ENCODE measurements at places on chromosomes 5 and 9.

DNA sequence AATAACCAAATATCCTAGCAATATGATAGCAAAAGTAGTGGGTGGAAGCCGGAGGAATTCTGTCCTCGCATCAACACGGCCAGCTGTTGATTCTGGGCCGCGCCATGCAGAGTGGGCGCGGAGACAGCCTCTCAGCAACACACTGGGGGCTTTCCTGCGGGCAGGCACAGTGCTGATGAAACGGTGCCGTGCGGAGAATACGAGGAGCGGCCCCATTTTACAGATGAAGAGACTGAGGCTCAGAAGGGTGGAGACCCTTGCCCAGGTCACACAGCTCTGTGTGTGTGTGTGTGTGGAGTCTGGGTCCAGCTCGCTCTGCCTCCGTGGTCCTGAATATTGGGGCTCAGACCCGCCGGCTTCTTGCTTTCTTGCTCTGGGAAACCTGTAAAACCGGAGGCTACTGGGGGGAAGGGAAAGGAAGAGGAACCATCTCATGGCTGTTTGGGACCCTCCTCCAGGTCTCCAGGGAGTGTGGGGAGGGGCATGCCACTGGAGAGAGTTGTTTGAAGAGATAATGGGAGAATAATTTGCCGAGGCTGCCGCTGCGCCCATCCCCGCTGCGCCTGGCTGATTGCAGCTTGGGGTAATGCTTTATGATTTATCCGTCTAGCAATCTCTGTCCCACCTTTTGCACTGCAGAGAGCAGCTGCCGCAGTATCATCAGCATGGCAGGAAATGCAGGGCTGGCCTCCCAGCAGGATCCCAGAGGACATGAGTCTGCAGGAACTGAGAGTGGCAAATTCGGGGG, 36.6 kb downstream of the NCS1 start:
- H3K4me3 ChIP-seq = no peak overlapping the region
- no peaks in the 10 kb centered on the region for H3K4me1 ChIP-seq
- no peaks in the 10 kb centered on the region for H3K36me3 ChIP-seq
- H3K27ac ChIP-seq = no peak overlapping the region
- H3K27me3 ChIP-seq = no peaks in the 10 kb centered on the region
- DNase-seq = no peak

- no peak overlapping the region for H3K27ac ChIP-seq
- H3K4me1 ChIP-seq = no peaks in the 10 kb centered on the region
- no peak overlapping the region for H3K4me3 ChIP-seq
- DNase-seq = no peak
- no peaks in the 10 kb centered on the region for H3K27me3 ChIP-seq
- no peaks in the 10 kb centered on the region for H3K36me3 ChIP-seq
Observed at GRCh38 chr9:107127608-107128007, 155.5 kb upstream of the RAD23B start.

DNA sequence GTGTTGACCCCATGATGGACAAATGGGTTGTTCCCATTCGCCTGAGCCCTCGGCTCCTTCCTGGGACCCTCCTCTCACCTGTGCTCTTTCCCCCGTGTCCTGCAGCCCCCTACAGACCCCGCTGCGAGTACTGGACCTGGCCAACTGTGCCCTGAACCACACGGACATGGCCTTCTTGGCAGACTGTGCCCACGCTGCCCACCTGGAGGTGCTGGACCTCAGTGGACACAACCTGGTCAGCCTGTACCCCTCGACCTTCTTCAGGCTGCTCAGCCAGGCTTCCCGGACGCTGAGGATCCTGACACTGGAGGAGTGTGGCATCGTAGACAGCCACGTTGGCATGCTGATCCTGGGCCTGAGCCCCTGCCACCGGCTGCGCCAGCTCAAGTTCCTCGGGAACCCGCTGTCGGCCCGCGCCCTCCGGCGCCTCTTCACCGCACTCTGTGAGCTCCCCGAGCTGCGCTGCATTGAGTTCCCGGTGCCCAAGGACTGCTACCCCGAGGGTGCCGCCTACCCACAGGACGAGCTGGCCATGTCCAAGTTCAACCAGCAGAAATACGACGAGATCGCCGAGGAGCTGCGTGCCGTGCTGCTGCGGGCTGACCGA, 3.4 kb downstream of the LRRC14B start:
- no peak overlapping the region for H3K4me3 ChIP-seq
- no peaks in the 10 kb centered on the region for H3K4me1 ChIP-seq
- no peaks in the 10 kb centered on the region for H3K36me3 ChIP-seq

DNA sequence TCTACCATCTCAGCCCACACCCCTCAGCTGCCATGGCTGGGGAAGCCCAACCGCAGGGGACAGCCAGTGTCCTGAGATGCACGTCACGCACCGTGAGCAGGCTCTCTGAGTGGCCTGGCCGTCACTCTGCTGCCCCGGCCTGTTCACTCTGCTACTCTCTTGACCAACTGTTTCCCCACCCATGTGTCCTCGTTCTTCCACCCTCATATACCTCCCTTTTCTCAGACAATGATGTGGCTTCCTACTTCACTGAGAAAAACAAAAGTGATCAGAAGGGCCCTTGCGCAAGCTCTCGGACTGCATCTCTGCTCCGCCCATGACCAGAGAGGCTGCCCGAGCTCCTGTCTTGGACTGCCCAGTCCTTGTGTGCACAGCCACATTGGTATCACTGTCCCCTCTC, 47.6 kb downstream of the OTULIN start:
- no peaks in the 10 kb centered on the region for H3K27me3 ChIP-seq
- no peak for DNase-seq
- H3K36me3 ChIP-seq = peaks cover 72% of the 10 kb centered on the region
- peaks cover 33% of the 10 kb centered on the region for H3K4me1 ChIP-seq
- H3K27ac ChIP-seq = peak overlapping the region; percentile 18

DNA sequence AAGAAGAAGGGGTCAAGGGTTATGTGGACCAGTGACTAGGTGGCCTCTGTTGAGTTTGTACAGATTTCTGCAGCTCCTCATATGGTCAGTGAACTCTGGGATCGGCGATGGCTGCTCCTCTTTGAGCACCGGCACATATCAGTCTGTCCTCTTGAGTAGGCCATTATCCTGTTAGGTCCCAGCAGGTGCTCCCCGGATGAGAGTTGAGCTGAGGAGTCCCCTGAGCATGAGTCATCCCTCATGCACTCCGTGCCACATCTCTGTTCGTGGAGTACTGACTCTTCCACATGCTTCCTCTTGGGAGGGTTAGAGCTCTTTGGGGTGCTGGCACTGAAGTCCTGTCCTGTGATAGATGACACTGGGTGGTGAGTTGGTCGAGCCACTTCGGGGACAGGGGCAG, 143.7 kb downstream of the PTTG1 start:
- H3K27me3 ChIP-seq = no peaks in the 10 kb centered on the region
- H3K4me1 ChIP-seq = no peaks in the 10 kb centered on the region

- H3K27me3 ChIP-seq = no peaks in the 10 kb centered on the region
- no peak overlapping the region for H3K4me3 ChIP-seq
- no peaks in the 10 kb centered on the region for H3K4me1 ChIP-seq
- DNase-seq = no peak
- no peaks in the 10 kb centered on the region for H3K36me3 ChIP-seq
Observed at GRCh38 chr5:97478483-97478882, 295.4 kb upstream of the RIOK2 start.

GRCh38 chr5:50715001-50715400, 48.6 kb downstream of the PARP8 start:
- H3K4me3 ChIP-seq = no peak overlapping the region
- no peak for DNase-seq
- no peaks in the 10 kb centered on the region for H3K36me3 ChIP-seq
- no peak overlapping the region for H3K27ac ChIP-seq

- no peak for DNase-seq
- H3K4me1 ChIP-seq = no peaks in the 10 kb centered on the region
- no peaks in the 10 kb centered on the region for H3K27me3 ChIP-seq
- no peak overlapping the region for H3K27ac ChIP-seq
- H3K36me3 ChIP-seq = no peaks in the 10 kb centered on the region
Observed at GRCh38 chr5:13763719-13764118, 180.8 kb downstream of the DNAH5 start.

GRCh38 chr5:14405267-14405666, 176.3 kb upstream of the OTULINL start:
- no peaks in the 10 kb centered on the region for H3K4me1 ChIP-seq
- DNase-seq = no peak
- no peaks in the 10 kb centered on the region for H3K27me3 ChIP-seq
- no peaks in the 10 kb centered on the region for H3K36me3 ChIP-seq
- H3K27ac ChIP-seq = no peak overlapping the region

Measured in CD4-positive, CD25-positive, alpha-beta regulatory T cell (primary cell).